ENCODE measurements at places on chromosomes 7 and 10.

DNA sequence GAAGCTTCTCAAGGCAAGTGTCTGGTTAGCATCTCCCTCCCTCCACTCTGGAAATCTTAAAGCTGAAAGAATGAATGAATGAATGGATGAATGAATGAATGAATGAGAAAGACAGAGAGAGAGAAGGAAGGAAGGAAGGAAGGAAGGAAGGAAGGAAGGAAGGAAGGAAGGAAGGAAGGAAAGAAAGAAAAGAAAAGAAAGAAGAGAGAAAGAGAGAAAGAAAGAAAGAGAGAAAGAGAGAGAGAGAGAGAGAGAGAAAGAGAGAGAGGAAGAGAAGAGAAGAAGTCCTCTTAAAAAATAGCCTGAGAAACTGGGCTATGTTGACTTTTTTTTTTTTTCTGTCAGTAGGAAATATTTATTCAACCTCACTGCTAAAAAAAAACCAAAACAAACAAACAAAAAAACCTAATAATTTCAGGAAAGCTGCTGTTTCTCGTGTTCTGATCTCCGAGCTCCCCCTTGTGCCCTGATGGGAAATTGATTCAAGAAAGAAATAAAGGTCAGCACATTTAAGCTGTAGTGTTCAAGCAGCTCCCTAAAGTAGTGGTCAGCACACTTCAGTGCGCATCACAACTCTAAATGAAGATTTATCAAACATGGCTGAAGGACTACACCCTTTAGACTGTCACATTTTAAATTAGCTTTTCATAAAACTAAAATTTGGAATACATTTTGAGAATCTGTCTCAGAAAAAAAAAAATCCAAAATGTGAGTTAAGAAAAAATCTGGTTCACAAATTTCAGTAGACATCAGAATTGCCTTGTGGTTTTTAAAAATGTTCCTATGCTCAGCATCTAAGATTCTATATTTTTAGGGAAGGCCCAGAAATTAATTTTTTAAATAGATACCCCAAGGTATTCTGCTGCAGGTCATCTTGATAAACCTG, 154.3 kb downstream of the ELAPOR2 start:
- DNase-seq, result peak; percentile 25

DNA sequence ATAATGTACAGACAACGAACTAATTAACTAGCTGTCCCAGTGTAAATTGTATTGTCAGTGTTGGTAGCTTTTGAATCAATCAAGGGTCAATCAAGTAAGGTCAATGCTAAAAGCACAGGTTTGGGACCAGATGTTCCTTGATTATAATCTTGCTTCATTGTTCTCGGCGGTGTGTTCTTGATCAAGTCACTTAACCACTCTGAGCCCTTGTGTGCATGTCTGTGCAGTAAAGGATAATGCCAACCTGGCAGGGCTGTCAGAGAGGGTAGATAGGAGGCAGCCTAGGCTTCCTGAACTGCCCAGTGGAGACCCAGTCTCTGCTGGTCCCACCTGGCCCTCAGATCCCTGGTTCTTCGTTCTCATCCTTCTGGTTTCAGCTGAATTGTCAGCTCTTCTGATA, 221.0 kb downstream of the EMX2 start:
- DNase-seq, result no peak

DNA sequence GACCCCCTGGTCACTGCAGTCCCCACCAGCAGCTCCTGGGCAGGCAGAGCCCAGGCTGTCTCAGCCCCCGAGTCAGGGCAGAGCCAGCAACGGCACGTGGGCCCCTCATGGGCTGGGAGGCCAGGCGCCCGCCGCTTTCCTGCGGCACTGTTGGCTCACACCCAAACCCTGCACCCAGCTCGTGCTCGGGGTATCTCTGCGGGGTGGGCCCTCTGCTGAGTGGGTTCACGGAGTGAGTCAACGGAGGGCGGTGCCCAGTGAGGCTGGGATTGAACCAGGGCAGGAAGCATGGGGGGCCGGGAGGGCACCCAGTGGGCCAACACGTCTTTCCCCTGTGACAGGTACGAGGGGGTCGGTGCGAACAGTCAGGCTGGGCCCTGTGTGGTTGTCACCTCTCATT, 28.9 kb downstream of the ADAP1 start:
- no peak for DNase-seq

DNA sequence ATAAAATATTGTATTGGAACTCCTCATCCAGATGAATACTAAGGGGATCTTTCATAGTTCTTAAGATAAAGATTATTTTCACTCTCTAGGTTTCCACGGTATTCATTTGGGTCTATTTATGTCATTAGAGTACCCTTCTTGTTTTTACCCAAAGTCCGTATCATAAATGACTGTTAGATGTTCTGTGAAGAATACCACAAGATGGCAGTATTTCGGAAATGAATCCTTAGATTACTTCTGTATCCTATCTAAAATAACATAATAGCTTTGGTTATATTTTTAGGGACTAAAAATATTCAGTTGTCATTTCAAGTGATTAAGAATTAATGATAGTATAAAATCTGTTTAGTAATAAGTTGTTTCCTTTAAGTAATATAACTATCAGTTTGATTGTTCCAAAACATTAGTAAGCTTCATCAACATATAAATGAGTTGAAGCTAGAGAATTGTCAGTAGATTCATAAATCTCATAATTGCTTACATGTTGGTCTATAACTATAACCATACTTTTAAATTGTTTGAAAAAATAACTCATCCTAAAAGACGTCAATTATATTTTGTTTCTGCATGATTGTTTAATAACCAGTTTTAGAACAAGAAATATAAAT, 337.5 kb upstream of the KCND2 start:
- peak; percentile 52 for DNase-seq

- DNase-seq, result no peak
Observed at GRCh38 chr10:33328253-33328652, 6.2 kb downstream of the NRP1 start.

DNA sequence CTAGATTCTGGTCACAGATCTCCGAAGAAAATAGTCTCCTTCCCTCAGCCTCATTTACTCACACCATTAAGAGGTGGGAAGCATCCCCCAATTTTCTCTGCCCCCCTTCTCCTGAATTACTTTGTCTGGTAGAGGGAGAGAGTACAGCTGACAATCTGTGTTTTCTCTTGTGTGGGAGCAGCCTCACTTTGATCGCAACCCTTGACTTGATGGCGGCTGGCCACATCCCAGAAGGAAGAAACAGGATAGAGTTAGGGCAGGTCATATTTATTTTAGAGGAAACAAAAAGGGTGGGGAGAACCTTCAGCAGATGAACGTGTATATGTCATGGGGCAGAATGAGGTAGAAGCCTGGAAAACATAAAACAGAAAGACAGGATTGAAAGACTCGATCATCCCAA, 82.4 kb upstream of the FAM171A1 start:
- DNase-seq, result no peak

GRCh38 chr7:5383314-5384098, 40.1 kb downstream of the TNRC18 start:
- DNase-seq, result no peak

GRCh38 chr7:18538554-18539250, 43.2 kb downstream of the HDAC9 start:
- DNase-seq, result no peak

GRCh38 chr7:140249036-140249806, 72.4 kb upstream of the KDM7A start:
- DNase-seq, result no peak

GRCh38 chr7:1361756-1362125, 97.5 kb downstream of the MICALL2 start:
- no peak for DNase-seq

GRCh38 chr10:30509508-30509907, 75.5 kb downstream of the MAP3K8 start:
- no peak for DNase-seq

Measured in fibroblast of skin of right biceps (primary cell).